Aorta (tissue), 5 donors: ENCODE measurements at places on chromosomes 6 and 20. TPM values are rescaled to one million over a fixed set of nuclear protein-coding genes. Genes with fewer than 3 reads are reported as not detected.

The BANF2 gene
- not detected for total RNA-seq

The PRICKLE4 gene
- total RNA-seq = 3.5 TPM

DNA sequence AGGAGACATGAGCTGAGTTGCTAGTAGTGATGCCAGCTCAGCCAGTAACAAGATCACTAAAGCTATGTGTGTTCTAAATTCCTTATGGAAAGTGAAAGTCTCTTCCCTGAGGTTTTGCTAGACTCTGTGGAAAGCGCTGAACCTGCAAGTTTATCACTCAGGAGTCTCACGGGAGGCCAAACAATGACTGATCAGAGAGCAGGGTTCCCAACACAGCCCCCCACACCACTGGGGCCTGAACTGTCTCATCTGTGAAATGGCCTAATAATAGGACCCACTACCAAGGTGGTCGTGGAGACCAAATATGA lies 19.9 kb downstream of the ACSS1 start:
- no peak overlapping the region for H3K4me3 ChIP-seq
- H3K36me3 ChIP-seq = no peaks in the 10 kb centered on the region
- no peak for DNase-seq
- peak overlapping the region; percentile 84 for H3K27ac ChIP-seq
- H3K27me3 ChIP-seq = no peaks in the 10 kb centered on the region

The BEND6 gene
- 5.5 TPM for total RNA-seq

- no peaks in the 10 kb centered on the region for H3K4me1 ChIP-seq
- H3K36me3 ChIP-seq = no peaks in the 10 kb centered on the region
- no peak for DNase-seq
- no peak overlapping the region for H3K27ac ChIP-seq
Observed at GRCh38 chr6:138371720-138372119, 6.0 kb upstream of the SMIM28 start.

GRCh38 chr6:152098683-152099082 lies 291.2 kb downstream of the ESR1 start:
- DNase-seq = no peak
- no peaks in the 10 kb centered on the region for H3K36me3 ChIP-seq
- H3K4me3 ChIP-seq = no peak overlapping the region
- H3K4me1 ChIP-seq = no peaks in the 10 kb centered on the region

The OPRM1 gene
- not detected for total RNA-seq

GRCh38 chr6:31580807-31581433 lies 1.3 kb downstream of the LTB start:
- DNase-seq = peak; percentile 92
- peak overlapping the region; percentile 32 for H3K4me3 ChIP-seq
- no peaks in the 10 kb centered on the region for H3K4me1 ChIP-seq
- no peaks in the 10 kb centered on the region for H3K27me3 ChIP-seq

- no peaks in the 10 kb centered on the region for H3K27me3 ChIP-seq
- H3K27ac ChIP-seq = no peak overlapping the region
- H3K36me3 ChIP-seq = no peaks in the 10 kb centered on the region
- DNase-seq = no peak
- no peaks in the 10 kb centered on the region for H3K4me1 ChIP-seq
Observed at GRCh38 chr6:28807682-28808280, 116.0 kb downstream of the TRIM27 start.

GRCh38 chr6:71908162-71908765 lies 21.9 kb downstream of the RIMS1 start:
- no peak for DNase-seq
- H3K27me3 ChIP-seq = no peaks in the 10 kb centered on the region
- H3K27ac ChIP-seq = no peak overlapping the region
- H3K4me3 ChIP-seq = no peak overlapping the region
- H3K4me1 ChIP-seq = no peaks in the 10 kb centered on the region
